ENCODE measurements at places on chromosomes 12 and 14.

DNA sequence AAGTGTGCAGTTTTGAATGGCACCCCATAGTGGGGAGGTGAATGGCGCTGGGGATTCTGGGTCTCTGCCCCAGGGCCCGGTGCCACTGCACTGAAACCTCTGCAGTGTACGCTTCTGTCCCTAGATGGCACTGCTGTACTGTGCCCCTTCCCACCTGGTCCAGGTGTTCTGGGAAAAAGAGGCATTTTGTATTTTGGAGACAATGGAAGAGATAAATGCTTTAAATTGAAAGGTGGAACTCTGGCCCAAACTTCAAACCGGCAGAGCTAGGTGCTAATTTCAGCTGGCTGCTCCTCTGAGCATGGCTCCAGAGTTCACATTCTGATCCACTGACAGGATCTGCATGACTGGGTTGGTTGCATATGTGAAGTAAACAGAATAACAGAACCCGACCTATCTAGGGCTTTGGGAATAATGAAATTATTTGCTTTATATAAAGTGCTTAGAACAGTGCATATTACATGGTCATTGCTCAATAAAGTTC, 52.2 kb downstream of the KRT80 start:
- DNase-seq: no peak

DNA sequence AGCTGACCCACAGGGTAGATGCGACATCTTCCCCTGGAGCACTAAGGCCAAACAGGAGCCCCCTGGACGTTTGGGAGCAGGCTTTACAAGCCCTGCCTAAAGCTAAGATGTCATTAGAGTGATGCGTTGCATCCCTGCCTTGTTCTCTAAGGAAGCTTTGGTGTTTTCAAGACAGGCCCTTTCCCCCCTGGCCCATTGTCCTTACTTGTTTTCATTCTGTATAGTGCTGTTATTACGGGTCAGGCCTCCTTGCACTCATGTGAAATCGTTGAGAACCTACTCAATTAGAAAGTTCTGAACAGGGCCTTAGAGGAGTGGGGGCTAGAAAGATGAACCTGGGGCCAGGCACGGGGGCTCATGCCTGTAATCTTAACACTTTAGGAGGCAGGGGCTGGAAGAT, 1.7 kb upstream of the PRKCH start:
- no peak for DNase-seq

DNA sequence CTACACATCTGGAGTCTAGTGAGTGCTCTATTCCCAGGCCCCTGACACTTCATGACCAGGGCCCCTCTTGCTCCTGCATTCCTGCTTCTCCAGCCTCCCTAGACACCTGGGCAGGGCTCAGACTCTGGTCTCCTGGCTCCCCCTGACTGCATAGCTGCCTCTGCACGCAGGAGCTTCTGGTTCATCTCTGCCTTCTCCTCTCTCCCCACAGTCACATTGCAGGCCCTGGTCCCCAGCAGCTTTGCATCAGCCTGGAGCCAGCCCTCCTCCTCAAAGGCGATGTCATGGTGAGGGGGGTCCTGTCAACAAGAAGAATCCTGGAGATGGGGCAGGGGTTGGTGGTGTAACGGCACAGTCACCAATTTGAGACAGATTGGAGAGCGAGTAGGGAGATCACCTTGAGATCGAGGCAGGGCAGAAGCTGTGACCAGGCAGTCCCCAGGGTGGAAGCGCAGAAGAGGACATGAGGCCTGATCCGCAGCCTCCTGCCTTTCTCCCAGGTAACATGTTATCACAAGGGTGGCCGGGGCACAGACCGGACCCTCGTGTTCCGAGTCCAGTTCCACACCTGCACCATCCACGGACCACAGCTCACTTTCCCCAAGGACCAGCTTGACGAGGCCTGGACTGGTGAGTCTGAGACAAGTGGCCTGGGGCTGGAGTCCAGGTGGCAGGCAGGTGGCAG, 8.1 kb downstream of the TNS2 start:
- no peak for DNase-seq

GRCh38 chr12:58570411-58570810, 349.9 kb downstream of the LRIG3 start:
- DNase-seq: no peak

DNA sequence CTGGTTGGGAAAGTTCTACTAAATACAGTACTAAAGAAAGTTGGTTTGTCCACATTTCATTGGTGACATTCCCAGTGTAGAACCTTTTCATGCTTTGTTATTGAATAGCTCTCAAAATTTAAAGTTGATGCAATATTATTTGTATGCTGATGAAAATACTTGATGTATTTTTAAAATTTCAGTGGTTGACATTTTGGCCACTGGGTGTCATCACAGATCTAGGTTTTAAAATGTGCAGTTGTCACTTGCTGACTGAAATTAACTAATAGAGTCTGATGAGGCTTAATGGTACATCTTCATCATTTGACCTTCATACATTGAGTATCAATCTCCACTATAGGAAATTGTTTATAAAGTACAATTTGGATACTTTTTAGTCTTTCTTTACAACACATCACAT, 37.1 kb downstream of the CMAS start:
- no peak for DNase-seq

- DNase-seq: no peak
Measured at GRCh38 chr12:6424008-6424347, 20.8 kb upstream of the CD27 start.

GRCh38 chr12:68293347-68293746, 38.8 kb downstream of the MDM1 start:
- no peak for DNase-seq

GRCh38 chr12:53223389-53224060, 8.5 kb downstream of the RARG start:
- no peak for DNase-seq

DNA sequence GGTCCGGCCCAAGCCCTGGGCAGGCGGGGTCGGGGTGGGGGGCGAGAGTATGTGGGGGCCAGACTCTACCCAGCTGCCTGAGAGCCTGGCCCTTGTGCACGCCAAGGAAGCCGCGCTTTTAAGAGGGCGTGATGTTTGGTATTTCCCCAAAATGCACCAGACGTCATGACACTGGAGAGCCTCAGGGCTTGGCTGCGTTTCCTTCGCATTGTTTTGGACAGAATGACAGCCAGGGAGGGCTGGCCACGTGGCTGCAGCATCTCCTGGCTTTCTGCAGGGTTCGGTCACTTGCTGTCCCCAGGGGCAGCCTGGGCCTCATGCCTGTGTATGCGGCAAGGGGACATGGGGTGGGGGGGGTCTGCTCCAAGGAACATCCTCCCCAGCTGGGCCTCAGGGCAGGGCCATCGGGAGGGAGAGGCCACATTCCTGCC, 16.1 kb upstream of the NUDT14 start:
- no peak for DNase-seq

- no peak for DNase-seq
Measured at GRCh38 chr12:58011676-58012075, 70.3 kb downstream of the ATP23 start.

GRCh38 chr14:79840103-79840502, 371.2 kb downstream of the DIO2 start:
- no peak for DNase-seq

GRCh38 chr14:99338313-99338712, 66.3 kb upstream of the BCL11B start:
- DNase-seq: no peak

DNA sequence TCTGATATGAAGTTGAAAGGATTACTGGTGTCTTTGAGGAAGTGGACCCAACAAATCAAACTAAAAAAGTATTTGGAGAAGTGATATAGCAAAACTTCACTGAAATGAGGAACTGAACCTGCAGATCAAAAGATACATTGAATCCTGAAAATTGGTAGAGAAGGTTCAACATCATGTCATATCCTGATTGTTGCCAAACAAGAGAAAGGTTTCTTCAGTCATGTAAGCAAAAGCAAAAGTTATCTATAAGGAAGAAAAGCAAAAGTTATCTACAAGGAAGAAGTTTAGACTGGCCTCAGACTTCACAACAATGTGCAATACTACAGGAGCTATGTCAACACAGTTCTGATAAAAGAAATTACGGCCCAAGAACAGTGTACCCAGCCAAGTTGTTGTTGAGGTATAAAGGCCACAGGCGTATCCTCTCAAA, 142.7 kb downstream of the RAD51B start:
- no peak for DNase-seq

- no peak for DNase-seq
Measured at GRCh38 chr14:76337635-76338545, 38.0 kb upstream of the ESRRB start.

DNA sequence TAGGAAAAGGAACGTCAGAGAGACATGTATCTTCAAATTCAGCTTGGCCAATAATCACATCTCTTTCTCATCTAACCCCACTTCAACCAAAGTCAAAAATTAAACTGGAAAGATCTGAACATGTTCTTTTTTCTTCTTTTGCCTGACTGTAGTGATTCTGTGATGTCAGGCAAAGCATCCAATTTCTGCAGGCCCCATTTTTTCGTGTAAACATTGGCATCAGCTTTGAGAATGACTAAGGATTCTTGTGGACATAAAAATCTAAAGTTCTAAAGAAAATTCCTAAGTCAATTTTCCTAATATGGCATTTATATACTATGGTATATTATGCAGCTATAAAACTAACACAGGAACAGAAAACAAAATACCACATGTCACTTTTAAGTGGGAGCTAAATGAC, 89.1 kb downstream of the STXBP6 start:
- DNase-seq: no peak

DNA sequence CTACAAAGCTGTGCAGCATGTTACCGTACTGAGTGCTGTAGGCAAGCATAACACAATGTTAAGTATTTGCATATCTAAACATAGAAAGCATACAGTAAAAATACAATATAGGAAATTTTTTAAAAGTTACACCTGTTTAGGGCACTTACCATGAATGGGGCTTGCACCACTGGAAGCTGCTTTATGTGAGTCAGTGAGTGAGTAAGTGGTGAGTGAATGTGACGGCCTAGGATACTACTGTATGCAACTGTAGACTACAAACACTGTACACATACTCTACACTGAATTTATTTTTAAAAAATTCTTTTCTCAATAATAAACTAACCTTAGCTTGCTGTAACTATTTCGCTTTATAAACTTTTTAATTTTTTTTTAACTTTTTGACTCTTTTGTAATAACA, 82.1 kb upstream of the FSCB start:
- DNase-seq: no peak

Measured in right renal pelvis (tissue), 4 donors.